Suppressor macrophage (primary cell): ENCODE measurements at places on chromosomes 12 and 14.

DNA sequence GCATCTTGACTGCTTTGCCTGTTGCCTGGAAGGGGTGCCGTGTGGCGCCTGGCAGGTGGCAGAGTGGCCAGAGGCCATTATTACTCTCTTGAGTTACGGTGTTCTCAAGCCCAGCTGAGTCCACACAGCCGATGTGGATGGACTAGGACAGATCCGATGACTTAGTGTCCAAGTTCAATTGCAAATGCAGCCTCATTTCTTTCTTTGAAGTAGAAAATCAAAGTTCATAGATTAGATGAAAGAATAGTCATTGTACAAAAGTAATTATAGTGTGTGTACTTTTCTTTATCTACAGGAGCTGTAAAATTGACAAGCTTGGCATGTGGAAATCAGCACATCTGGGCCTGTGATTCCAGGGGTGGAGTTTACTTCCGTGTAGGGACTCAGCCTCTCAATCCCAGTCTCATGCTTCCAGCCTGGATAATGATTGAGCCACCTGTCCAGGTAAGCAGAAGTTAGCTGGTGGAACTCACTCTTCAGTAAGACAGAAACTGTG is 44.7 kb downstream of the ANKRD9 start:
- no peak for DNase-seq

GRCh38 chr12:93742110-93742934 is 65.1 kb downstream of the CRADD start:
- peak; percentile 63 for DNase-seq

DNA sequence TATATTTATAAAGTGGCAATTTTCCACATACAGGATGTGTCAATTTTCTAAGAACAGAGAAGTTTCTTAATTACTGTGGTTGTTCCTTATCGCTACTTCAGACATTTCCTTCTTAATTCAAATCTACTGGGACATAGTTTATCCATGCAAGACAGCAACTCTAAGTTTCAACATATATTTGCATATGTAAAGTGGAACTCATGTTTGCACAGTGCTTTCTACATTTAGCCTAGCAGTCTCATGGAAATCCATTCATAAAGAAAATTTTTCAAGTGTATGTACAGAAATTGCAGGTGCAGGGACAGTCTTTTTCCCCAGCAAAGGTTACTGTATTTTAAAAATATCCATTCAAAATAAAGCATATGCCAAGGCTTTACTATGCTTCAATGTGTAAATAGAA is 956.7 kb upstream of the SEL1L start:
- DNase-seq: no peak

DNA sequence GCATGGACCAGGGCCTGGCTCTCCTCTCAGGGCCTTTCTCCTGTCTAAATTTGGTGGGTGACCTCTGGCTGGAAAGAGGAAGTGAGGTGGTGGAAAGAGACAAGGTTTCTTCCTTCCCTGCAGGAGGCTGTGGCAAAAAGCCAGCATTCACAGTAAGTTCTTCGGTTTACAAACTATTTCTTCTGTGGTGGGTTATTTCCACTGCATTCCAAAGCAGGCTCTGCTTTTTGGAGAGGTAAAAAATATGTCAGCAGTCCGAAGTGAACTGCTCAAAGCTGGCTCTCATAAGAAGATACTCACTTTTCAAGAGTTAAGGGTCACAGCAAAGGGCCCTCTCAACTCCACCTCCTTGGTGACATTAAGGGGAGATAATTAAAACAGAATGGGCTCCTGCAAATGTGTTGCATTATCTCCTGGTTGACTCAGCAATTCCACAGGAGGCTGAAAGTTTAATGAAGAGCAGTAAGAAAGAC is 48.9 kb upstream of the POC1B start:
- DNase-seq: no peak

- DNase-seq: no peak
These were observed 71.7 kb downstream of the SCN8A start for GRCh38 chr12:51662728-51663154.

DNA sequence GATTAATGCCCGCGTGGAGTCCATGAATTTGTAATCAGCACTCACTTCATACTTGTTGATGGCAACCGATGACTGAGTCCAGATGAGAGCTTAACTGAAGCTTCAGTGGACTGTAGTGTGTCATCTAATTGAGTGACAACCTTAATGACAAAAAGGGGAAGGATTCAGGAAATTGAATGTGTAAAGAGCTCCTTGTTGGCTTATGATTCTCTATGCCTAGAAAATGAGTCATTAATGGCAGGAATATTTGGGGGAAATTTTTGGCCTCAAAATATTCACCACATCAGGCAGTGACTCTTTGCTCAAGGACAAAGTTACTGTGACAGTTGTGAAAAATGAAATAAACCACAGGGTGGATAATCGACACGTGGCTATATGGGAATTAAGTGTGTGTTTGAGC is 55.3 kb upstream of the STON2 start:
- DNase-seq: no peak

GRCh38 chr14:105532735-105533141 is 6.4 kb downstream of the TMEM121 start:
- DNase-seq: no peak
